ENCODE measurements at places on chromosomes 2 and 18.

DNA sequence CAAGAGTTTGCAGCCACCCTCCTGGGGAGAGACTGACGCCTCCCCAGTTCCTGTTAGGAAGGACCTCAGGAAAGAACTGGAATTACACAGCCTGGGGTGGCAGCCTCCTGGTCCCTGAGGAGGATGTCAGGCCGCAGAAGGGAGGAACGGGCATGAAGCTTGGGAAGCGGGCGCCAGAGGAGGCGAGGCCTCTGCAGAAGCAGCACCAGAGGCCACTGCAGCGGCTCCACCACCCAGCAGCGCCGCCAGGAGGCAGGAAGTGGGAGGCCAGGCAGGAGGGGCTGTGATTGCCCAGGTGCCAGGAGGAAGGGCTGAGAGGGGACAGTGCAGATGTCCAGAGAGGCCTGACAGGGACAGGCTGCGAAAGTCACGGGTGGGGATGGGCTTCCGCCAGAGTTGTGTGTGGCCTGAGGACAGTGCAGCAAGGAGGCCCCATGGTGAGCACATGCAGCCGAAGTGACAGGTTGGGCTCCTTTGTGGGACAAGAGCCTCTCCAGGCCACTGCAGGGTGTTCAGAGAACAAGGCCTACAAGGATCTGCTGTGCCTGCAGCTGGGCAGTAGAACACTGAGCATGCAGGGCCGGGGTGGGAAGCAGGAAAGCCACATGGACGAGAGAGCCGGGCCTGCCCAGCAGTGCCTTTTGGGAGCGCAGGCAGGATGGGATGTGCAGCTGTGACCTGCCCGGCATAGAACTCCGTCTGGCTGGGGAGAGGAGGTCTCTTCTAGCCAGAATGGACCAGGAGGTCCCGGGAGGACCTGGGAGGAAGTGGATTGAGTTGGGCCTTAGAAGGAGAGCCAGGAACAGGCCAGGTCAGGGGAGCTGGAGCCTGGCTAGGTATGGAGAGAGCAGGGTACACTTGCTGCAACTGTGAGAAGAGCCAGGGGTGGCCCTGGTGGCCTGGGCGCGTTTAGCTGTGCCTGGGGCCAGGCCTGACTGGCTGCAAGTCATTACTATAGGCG, 39.1 kb upstream of the ALPP start:
- DNase-seq, result no peak

DNA sequence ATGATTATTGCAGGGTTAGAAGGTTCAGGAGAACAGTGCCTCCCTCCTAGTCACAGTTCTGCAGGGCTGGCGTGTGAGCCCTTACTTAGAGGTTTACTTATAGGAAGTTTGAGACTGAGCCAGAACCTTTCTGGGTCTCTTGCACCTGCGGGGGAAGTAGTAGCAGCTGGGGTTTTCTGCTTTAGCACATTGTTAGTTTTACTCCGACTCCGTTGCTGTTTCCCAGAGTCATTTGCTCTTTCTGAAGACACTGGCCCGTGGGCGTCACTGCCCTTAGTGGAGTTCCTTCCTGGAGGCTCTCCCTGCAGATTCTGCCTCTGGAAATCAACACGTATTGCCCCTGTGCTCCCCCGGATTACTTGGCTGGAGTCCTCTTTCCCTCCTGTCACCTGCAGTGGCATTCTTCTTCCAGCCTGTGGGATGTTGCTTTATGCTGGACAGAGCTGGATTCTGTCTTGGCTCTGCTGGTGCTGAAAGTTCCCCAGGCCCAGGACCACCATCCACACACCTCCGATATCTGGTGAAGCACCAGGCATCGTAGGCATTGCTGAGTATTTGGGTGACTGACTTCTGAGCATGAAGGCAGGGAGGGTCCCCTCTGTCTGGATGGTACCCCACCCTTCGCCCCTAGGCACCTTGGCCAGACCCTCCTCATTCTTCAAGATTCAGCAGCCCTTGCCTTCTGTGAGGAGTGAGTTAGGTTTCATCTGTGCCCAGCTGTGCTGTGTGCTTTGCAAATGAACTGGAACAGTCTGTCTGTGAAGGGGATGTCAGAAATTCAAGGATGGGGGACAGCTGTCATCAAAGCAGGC, 51.7 kb downstream of the AGAP1 start:
- DNase-seq, result no peak

- no peak for DNase-seq
These were observed 6.3 kb upstream of the ASB1 start for GRCh38 chr2:238420442-238420841.

DNA sequence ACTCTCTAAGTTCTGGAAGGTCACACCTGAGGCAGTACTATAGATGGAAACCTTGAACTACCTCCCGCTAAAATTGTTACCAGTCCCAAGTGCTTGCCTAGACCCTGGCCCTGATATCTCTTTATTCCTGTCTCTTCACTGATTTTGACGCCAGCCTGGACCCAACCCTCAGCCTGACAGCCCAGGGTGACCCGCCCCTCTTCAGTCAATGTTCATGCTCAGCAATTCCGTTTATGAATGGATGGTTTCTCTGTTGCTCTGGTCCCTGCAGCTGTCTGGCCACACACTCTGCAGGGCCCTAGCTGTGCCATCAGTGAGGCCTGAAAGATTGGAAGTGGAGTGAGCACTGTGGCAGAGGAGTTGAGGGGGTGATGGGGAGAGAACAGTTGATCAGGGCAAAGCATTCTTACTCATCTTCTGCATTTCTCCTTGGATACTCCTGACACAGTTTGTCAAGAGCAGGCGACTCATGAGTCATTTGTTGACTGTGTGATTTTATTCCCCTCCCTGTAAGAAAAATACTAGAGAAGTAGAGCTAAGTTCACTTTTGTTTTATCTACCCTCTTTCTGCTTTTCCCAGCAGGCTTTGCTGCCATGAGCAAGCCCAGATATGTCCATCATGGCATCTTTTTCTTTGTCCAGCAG, 46.0 kb downstream of the NPAS2 start:
- DNase-seq, result no peak

- no peak for DNase-seq
These were observed 572.7 kb downstream of the EPHA4 start for GRCh38 chr2:220999356-220999755.

- DNase-seq, result peak; percentile 63
These were observed 48.7 kb downstream of the CAVIN2 start for GRCh38 chr2:191797942-191798876.

- no peak for DNase-seq
These were observed 275.9 kb downstream of the DCC start for GRCh38 chr18:52615943-52616342.

DNA sequence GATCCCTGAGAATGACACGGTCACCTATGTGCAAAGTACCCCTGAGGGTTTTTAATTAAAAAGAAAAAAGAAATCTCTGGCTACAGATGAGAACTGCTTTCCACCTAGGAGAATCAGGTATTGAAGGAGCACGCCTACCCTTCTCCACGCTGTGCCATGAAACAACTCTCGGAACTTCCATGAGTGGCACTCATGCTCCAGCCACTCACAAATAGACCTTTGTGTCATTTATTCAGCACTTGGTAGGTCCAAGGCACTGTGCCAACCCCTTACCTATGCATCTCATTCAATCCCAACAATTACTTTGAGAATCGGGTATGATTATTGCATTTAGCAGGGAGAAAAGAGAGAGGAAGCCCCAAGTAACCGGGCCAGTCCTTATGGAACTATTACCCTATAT, 44.9 kb upstream of the TTC39C start:
- DNase-seq, result no peak

DNA sequence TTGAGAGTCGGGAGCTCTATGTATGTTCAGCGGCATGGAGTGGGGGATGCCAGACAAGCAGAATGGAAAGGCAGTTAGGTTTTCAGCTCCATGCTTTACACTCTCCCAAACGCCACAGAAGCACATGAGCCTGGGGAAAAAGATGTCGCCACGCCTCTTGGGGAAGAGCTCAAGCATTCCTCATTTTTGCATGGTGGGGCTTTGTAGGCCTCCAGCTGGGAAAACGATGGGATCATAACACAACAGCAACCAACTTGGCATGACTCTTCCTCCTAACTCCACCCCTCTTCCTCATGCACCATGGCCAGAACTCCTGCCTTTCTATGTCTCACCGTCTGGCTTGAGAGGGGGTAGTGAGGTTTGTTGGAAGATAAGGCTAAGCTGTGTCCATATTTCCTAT, 102.6 kb downstream of the PAX3 start:
- DNase-seq, result no peak

DNA sequence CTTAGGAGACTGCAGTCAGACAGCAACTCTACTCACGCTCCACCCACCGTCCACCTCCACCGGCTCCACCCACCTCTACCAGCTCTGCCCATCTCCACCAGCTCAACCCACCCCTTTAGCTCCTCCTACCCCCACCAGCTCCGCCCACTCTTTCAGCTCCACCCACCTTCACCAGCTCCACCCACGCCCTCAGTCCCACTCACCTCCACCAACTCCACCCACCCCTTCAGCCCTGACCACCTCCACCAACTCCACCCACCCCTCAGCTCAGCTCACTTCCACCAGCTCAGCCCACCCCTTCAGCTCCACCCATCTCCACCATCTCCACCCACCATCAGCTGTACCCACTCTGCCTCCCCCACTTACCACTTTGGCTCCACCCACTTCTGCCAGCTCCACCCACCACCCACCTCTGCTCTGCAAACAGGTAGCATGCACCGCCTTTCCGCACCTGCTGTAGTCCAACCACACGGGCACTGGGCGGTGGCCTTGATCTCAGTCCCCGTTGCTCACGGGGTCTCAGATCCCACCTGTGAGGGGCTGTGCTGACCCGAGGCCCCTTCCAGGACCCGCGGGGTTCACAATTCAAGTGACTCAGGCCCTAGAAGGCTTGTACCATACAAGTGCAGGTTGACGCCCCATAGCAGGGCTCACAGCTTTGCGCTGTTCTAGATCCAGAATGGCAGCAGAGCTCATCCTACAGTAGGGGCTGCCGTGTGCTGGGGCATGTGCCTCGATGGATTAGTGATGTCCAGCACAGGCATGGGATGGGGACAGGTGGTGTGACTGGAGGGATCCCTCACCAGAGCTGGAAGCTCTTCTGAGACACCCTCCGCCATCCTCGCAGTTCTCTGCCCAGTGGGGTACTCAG, 77.2 kb upstream of the OTOS start:
- DNase-seq, result no peak

- DNase-seq, result no peak
These were observed 13.5 kb upstream of the NTSR2 start for GRCh38 chr2:11683476-11683875.

- DNase-seq, result no peak
These were observed 129.4 kb upstream of the EPC2 start for GRCh38 chr2:148515120-148515519.

DNA sequence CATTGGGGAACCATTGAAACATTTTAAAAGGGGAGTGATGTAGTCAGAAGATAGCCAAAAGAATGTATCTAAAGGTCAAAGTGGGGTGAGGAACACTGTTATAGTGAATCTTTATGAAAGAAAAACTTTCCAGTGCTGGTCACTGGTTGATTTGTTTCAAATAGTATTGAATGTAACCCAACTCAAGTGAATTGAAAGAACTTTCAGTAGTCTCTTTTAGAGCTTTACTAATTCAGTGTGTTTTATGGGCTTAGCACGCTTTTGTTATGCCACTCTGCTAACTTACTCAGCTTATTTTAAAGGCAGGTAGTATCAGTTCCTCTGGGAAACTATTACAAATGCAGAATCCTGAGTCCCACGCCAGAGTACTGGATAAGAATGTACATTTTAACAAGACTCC, 57.3 kb downstream of the GTF2A1L start:
- DNase-seq, result no peak

GRCh38 chr2:143463719-143464118, 334.5 kb downstream of the ARHGAP15 start:
- no peak for DNase-seq

DNA sequence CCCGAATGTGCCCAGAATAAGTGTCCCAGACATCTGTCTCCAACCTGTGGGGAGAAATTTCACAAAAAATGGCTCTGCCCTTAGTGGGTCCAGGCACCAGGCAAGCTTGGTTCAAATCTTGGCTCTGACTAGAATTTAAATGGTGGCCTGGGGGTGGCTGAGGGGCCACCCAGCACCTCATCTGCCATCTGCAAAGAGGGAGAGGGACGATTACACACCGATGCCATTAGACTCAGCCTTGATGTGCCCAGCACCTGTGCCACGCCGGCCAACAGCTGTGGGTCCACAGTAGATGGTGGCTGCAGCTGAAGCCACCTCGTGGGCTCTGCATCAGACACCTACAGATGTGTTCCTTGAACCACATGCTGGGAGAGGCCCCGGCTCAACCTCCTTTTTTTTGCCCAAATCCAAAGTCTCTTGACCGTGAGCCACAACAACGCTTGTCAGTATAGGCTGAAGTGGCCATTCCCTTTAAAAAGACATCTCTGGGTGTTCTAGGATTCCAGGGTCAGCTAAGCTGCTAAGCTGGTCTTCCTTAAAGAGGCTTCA, 222.0 kb upstream of the RAB6C start:
- no peak for DNase-seq

DNA sequence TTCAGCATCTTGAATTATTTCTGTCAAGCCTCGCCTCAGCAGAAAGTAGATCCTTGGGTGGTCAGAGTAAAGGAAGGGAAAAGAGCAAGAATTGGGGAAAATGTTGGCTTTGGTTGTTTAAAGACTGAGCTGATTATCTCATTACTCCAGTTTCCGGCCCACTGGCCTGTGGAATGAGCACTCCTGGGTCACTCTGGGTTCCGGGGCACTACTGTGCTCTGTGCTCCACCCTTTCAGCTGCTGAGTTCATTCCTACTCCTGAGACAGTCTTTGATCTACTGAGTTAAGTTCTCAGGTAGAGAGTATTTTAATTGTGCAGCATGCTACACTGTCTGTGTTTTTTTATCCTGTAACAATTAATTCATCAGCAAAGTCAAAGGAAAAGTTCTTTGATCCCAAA, 427.7 kb downstream of the CDH2 start:
- no peak for DNase-seq

GRCh38 chr18:41893432-41893831, 61.6 kb upstream of the PIK3C3 start:
- no peak for DNase-seq

DNA sequence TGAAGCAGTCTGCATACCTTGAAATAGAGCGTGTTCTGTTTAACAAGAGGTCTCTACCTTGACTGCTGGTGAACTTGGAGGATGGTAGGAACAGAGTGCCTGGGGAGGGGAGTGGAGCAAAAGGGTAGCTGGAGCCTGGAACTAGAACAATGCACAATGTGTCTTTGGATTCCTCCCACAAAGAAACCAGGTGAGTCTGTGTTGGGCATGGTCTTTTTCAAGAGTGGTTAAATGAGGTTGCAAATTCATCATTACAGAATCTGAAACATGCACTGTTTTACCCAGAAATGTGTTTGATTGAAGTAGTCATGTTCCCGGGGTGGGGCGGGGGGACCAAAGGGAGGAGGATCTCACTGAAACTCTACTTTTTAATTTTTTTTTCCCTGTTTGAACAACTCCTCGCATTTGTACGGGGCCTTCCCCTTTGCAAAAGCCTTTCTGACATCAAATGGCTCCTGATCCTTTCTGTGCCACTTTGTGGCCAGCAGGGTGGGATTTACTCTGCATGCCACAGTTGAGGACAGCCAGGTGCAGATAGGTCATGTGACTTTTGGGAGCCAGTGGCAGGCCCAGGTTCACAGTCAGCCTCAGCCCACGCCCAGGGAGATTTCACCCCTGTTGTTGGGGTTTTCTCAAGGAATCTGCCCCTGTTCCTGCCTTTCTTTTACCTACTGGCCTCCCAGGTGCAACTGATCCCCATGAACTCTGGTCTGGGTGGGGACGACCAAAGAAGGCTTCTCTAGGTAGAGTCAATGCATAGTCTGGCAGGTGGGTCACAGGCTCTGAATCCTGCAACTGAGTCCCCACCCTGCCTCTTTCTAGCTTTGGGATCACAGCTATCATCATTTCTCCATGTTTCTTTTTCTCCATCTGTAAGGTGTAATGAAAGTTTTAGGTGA, 28.2 kb downstream of the MYCN start:
- no peak for DNase-seq

All from NCI-H1105 (cell line).